ENCODE measurements at places on chromosomes 16 and 17.

DNA sequence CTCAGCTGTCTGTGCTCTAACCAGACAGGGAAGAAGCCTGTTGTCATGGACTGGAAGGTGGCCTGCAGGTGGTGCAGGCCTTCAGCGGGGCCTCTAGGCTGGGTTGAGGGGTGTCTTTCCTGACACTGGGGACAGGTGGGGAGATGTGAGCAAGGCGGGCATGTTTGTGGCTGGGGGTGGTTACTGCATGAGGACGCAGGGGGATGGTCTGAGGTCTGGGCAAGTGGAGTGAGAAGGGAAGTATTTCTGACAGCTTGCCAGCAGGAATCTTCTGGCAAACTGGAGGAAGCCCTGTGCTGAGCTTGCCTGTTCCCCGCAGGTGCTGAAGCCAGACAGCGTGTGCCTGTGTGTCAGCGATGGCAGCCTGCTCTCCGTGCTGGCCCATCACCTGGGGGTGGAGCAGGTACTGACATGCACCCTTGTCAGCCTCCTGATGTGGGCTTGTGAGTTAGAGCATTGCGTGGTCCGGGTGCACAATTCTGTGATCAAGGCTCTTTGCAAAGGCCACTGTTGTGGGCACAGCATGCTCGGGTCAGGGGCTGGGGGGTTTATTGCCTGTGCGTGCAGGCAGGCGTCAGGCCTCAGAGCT lies 36.2 kb downstream of the PRMT7 start:
- H3K27me3 ChIP-seq = no peaks in the 10 kb centered on the region
- peaks cover 41% of the 10 kb centered on the region for H3K36me3 ChIP-seq
- no peaks in the 10 kb centered on the region for H3K4me1 ChIP-seq

GRCh38 chr16:68915589-68915988 lies 72.3 kb downstream of the TANGO6 start:
- H3K4me3 ChIP-seq = no peak overlapping the region
- no peak for DNase-seq
- no peaks in the 10 kb centered on the region for H3K4me1 ChIP-seq
- no peaks in the 10 kb centered on the region for H3K36me3 ChIP-seq

DNA sequence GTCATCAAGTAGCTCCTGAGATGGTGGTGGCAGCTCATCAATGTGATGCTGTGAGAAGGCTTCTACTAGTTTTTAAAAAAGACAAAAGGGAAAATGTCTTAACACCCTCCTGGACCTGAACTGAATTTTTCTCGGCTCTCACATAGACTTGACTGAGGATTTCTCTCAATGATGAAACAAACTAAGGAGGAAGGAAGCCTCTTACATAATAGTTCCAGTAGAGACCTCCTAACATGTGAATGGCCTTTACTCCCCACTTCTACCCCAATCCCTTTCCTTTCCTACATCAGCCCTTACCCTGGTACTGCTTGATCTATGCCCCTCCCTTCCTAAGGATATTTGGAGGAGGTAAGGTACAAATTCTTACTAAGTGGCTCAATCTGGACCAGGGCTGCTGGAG lies 54.8 kb upstream of the MTMR4 start:
- no peak overlapping the region for H3K4me3 ChIP-seq
- DNase-seq = no peak
- H3K27me3 ChIP-seq = peaks cover 7% of the 10 kb centered on the region
- peaks cover 5% of the 10 kb centered on the region for H3K4me1 ChIP-seq

GRCh38 chr17:27577884-27578717 lies 52.9 kb upstream of the LGALS9 start:
- H3K27me3 ChIP-seq = no peaks in the 10 kb centered on the region
- DNase-seq = no peak
- H3K36me3 ChIP-seq = no peaks in the 10 kb centered on the region

Measured in mesothelial cell of epicardium (in vitro differentiated cells).